Hair follicular keratinocyte (primary cell): ENCODE measurements at places on chromosomes 13 and 19. TPM values are rescaled to one million over a fixed set of nuclear protein-coding genes. Genes with fewer than 3 reads are reported as not detected.

The DNMT1 gene
- total RNA-seq, result 57.3 and 126 TPM in 2 replicates

The MCEMP1 gene
- not detected in 2 replicates for total RNA-seq

The ZNF790 gene
- total RNA-seq, result 5.3 and 5.9 TPM in 2 replicates

The KLK7 gene
- 2.9 and 3.5 TPM in 2 replicates for total RNA-seq

The ZNF610 gene
- total RNA-seq, result 0.70 and 2.6 TPM in 2 replicates

The LENG9 gene
- 4.5 and 8.2 TPM in 2 replicates for total RNA-seq

The PSMC4 gene
- 102 and 157 TPM in 2 replicates for total RNA-seq

The ZNF730 gene
- 0.39 and 0.53 TPM in 2 replicates for total RNA-seq

The SPTBN4 gene
- total RNA-seq, result 1.2 and 1.6 TPM in 2 replicates

The SSC5D gene
- 0.31 TPM in 1 of 2 replicates, not detected in the other for total RNA-seq

The RFPL4A gene
- not detected in 2 replicates for total RNA-seq

The ZNF227 gene
- total RNA-seq, result 6.8 TPM in 2 replicates

The TBCB gene
- 238 and 277 TPM in 2 replicates for total RNA-seq

The ZNF432 gene
- 1.7 and 3.0 TPM in 2 replicates for total RNA-seq

The ZNF829 gene
- 1.7 and 1.8 TPM in 2 replicates for total RNA-seq

The OR7C1 gene
- not detected in 2 replicates for total RNA-seq

The PDX1 gene
- not detected in 2 replicates for total RNA-seq

The IGFL3 gene
- total RNA-seq, result 0.30 and 0.78 TPM in 2 replicates

The IL11 gene
- 2.9 and 7.0 TPM in 2 replicates for total RNA-seq

The PRODH2 gene
- total RNA-seq, result not detected in 2 replicates

The LILRA1 gene
- total RNA-seq, result not detected in 2 replicates

The ZNF667 gene
- 0.72 and 2.2 TPM in 2 replicates for total RNA-seq

The SIGLEC9 gene
- not detected in 2 replicates for total RNA-seq

The ZSCAN22 gene
- 2.0 and 2.7 TPM in 2 replicates for total RNA-seq

The PCDH17 gene
- total RNA-seq, result not detected in 2 replicates

The OR7E24 gene
- total RNA-seq, result not detected in 2 replicates

The KIRREL2 gene
- total RNA-seq, result 0.08 and 0.23 TPM in 2 replicates

The TNFSF13B gene
- total RNA-seq, result 0.08 TPM in 1 of 2 replicates, not detected in the other

The ZNF813 gene
- total RNA-seq, result 1.5 and 2.1 TPM in 2 replicates

The DLL3 gene
- 2.0 and 2.6 TPM in 2 replicates for total RNA-seq

The F10 gene
- 0.31 and 0.57 TPM in 2 replicates for total RNA-seq

The GJB2 gene
- 409 and 921 TPM in 2 replicates for total RNA-seq

The ZNF578 gene
- total RNA-seq, result 1.6 and 3.3 TPM in 2 replicates

The MEDAG gene
- 0.16 TPM in 1 of 2 replicates, not detected in the other for total RNA-seq

The SYNGR4 gene
- total RNA-seq, result not detected in 2 replicates

The NTF4 gene
- total RNA-seq, result 4.9 and 5.7 TPM in 2 replicates

The WDR83 gene
- total RNA-seq, result 5.1 and 11.3 TPM in 2 replicates

The CBLC gene
- total RNA-seq, result 119 and 129 TPM in 2 replicates

The FAM216B gene
- total RNA-seq, result not detected in 2 replicates

The ZNF90 gene
- total RNA-seq, result 1.6 and 2.2 TPM in 2 replicates

The GPR18 gene
- total RNA-seq, result not detected in 2 replicates

The ZIC2 gene
- total RNA-seq, result not detected in 2 replicates

The TINCR gene
- 1.1 and 4.1 TPM in 2 replicates for total RNA-seq

The CYP2F1 gene
- not detected in 2 replicates for total RNA-seq

The ATP8B3 gene
- total RNA-seq, result 0.49 and 1.6 TPM in 2 replicates

The COX6B2 gene
- 0.42 and 0.55 TPM in 2 replicates for total RNA-seq

The CD79A gene
- not detected in 2 replicates for total RNA-seq

The SLC6A16 gene
- not detected in 2 replicates for total RNA-seq

The VSIG10L gene
- 0.08 and 0.62 TPM in 2 replicates for total RNA-seq

The FREM2 gene
- total RNA-seq, result 0.08 and 0.16 TPM in 2 replicates

The CA11 gene
- 1.2 and 1.6 TPM in 2 replicates for total RNA-seq

The TYROBP gene
- total RNA-seq, result not detected in 2 replicates

The SYNE4 gene
- 0.23 and 1.4 TPM in 2 replicates for total RNA-seq

The OR4F17 gene
- not detected in 2 replicates for total RNA-seq
